ENCODE measurements at places on chromosomes 13 and 19.

GRCh38 chr13:19151581-19152263 is 29.9 kb downstream of the TUBA3C start:
- no peak for DNase-seq

DNA sequence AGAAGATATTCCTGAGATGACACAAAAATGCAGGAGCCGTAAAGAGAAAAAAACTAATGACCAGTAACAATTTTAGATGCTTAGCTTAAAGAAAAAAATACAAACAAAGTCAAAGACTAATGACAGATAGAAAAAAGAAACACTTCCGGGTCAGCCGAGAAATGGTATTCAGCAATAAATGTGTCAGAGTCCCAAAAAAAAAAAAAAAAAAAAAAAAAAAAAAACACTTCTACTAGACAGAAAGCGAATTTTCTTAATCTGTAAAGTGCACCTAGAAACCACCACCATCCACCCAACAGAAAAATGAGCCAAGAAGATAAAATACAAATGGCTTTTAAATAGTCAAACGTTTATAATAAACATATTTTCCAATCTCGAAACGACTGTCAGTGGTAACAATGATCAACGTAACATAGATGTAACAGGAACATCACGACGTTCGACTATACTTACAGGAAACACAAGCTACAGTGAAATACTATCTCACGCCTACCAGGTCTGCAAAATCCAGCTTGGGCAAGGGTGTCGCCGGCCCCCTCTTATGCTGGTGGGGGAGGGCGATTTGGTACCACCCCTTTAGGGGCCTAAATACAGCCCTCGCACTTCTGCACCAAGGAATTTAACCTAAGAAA is 10.6 kb downstream of the ABHD17A start:
- no peak for DNase-seq

DNA sequence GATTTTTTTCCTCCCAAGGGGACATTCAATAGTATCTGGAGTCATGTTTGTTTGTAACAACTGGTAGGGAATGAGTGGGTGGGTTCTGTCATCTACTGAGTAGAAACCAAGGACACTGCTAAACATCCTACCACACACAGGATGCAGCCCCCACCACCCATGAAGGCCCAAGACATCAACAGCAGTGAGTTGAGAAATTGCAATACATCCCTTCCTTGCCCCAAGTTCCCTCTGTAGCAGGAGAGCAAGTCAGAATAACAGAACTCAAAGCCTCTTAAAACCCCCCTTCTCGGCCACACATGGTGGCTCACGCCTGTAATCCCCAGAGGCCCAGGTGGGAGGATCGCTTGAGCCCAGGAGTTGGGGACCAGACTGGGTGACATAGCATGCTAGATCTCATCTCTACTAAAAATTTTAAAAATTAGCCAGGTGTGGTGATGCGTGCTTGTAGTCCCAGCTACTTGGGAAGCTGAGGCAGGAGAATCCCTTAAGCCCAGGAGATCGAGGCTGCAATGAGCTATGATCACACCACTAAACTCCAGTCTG is 2.4 kb upstream of the CYP2F1 start:
- no peak for DNase-seq

DNA sequence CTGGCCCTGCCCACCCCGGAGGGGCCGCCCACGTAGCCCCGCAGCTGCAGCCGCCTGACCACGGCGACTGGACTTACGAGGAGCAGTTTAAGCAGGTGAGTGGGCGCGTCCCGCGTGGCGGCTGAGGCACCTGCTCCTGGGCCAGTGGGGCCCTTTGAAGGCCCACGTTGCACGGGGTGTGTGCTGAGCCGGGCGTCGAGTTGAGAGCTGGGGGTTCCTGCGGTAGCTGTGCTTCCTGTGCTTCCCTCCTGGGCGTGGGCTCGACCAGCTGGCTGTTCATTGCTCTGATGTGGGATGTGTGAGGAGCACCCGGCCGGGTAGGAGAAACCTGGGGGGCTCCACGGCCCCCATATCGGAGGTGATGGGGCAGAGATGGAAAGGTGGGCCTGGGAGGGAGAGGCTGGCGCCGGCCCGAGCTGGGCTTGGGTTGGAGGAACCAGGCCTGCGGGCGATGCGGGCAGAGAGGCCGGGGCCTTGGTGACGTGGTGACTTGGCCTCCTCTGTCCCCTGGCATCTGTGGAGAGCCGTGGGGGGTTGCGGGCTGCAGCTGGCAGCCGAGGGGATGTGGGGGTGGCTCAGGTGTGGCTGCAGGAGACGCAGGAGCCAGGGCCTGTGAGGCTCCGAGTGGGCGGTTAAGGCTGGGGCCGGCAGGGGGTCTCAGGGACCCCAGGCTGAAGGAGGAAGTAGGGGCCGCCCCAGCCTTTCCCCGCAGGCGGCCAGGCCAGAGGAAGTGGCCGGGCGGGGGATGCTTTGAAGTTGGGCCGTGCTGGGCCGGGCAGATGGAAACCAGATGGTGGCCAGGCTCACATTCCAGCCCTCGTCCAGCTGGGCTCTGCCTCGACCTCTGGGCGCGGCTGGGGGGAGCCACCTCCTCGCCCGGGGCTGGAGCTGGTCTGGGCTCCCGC is 7.1 kb downstream of the ARID3A start:
- DNase-seq, result peak; percentile 47

- peak; percentile 83 for DNase-seq
These were observed 10.7 kb downstream of the MARCHF2 start for GRCh38 chr19:8423817-8424223.

DNA sequence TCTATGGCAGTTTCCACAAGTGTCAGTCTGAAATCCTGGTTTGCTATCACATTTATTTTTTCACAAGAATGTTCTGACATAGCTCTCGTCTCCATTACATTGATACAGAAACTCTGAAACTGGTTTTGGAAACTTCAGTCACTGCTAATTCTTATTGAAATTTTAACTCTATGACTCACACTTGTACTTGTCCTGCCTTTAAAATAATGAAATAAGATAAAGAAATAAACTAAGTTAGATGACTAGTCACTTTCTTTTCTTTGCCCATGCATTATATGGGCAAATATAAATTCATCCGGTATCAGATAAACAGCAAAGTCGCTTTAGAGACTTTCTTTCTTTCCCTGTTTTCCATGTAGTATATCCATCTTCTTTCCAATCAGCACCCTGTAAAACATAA is 257.5 kb downstream of the PCDH9 start:
- no peak for DNase-seq

- no peak for DNase-seq
These were observed 1198.5 kb downstream of the EFNB2 start for GRCh38 chr13:105336706-105337576.

DNA sequence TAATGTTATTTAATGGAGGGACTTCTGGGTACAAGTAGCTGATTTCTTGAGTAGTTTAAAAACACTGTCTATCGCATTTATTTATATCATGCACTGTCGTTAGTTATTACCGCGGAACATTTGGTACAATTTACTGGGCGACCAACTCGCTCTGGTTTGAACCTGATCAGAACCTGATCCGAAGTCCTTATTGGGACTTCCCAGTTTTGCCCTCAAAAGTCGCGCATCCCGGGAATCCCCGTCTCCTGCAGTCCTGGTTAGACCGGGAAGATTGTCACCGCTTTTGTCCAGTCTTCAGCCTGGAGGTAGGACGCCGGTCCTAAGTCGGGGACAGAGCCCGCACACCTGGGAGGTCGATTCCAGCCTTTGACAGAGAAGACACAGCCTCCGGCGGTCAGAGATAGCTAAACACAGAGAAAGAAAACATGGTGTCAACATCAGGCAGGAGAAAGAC is 694 bp downstream of the CLN5 start:
- peak; percentile 1 for DNase-seq

GRCh38 chr19:30539981-30540380 is 167.8 kb downstream of the ZNF536 start:
- DNase-seq, result no peak

DNA sequence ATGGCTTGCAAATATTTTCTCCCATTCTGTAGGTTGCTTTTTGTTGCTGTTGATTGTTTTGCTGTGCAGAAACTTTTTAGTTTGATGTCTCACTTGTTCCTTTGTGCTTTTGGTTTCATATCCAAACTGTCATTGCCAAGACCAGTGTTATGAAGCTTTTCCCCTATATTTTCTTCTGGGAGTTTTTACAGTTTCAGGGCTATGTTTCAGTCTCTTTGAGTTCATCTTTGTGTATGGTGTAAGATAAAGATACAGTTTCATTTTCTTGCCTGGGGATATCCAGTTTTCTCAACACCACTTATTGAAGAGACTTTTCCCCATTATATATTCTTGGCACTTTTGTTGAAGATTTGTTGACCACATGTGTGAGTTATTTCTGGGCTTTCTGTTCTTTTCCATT is 139.9 kb downstream of the MRPL57 start:
- no peak for DNase-seq

GRCh38 chr13:110628477-110628793 is 13.1 kb downstream of the NAXD start:
- no peak for DNase-seq

- DNase-seq, result no peak
These were observed 5.0 kb downstream of the BICRA start for GRCh38 chr19:47614021-47614295.

GRCh38 chr19:37987356-37988332 is 80.6 kb downstream of the SIPA1L3 start:
- no peak for DNase-seq

DNA sequence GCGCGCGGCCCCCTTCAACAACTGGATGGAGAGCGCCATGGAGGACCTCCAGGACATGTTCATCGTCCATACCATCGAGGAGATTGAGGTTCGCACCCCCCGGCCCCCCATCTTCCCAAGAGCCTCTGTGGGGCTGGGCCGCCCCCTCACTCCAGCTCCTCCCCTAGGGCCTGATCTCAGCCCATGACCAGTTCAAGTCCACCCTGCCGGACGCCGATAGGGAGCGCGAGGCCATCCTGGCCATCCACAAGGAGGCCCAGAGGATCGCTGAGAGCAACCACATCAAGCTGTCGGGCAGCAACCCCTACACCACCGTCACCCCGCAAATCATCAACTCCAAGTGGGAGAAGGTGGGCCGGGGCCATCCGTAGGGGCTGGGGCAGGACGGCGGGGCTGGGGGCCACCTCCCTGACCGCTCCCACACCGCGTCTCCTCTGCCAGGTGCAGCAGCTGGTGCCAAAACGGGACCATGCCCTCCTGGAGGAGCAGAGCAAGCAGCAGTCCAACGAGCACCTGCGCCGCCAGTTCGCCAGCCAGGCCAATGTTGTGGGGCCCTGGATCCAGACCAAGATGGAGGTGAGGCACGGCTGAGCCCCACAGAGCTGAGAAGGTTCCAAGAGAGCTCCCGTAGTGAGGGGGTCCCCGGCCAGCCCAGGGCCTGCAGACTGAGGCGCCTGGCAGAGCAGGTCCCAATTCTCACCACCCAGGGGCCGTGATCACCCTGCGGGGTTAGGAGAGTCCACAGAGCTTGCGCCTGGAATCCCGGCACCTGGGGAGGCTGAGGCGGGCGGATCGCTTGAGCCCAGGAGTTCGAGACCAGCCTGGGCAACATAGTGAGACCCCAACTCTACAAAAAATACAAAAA is 20.1 kb downstream of the CAPN12 start:
- no peak for DNase-seq

DNA sequence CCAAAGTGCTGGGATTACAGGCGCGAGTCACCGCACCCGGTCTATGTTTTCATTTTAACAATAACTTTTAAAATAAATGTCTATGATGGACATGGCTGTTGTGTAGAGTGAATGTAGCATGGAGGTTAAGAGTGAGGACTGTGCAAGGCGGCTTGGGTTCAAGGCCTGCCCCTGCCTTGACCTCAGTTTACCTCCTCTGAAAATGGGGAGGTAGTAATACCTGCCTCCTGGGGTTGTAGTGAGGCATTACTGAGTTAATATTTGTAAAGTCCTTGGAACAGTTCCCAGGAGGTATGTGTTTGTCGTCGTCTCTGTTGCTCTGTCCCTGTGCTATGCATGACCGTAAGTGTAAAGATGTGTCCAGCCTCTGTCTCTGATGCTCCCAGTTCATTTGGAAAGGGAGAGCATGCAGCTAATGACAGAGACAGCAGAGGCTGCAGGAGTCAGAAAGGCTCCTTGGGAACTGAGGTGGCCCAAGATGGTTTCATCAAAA is 9.4 kb downstream of the GARRE1 start:
- DNase-seq, result no peak

- no peak for DNase-seq
These were observed 194.1 kb downstream of the KLF12 start for GRCh38 chr13:73940098-73940497.

DNA sequence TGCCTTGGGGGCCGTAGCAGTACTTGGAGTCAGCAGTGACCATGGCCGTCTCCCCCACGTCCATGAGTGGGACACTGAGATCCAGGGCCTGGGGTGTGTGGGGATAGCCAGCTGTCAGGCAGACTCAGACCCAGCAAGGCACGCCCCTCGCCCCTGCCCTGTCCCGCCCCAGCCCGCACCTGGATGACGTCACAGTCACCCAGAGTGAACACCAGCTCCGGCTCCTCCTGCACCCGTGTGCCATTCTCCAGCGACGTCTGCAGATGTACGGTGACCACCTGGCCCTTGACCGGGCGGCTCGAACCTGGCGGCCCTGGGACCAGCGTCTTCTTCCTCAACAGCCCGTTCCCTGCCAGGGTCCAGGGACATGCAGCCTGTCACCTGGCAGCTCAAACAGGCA is 4.0 kb downstream of the FKBP8 start:
- no peak for DNase-seq

DNA sequence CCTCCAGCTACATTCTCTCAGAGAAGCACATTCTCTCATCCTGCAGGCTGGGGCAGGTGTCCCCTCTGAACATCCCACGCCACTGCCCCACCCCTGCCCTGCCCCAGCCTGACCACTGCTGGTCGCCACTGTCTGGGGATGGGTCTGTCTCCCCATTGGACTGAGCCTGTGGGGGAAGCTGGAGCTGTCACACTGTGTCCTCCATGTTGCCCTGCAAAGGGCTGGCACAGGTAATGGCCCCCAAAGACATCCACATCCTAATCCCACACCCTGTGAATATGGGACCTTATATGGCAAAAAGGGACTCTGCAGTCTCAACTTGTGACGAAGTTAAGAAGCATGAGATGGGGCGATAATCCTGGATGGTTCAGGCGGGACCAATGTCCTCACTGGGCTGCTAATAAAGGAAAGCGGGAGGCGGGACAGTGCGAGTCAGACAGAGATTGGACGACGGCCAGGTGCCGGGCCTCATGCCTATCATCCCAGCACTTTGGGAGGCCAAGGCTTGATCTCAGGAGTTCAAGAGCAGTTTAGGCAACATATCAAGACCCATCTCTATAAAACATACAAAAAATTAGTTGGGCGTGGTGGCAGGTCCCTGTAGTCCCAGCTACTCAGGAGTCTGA is 9.1 kb downstream of the AP2S1 start:
- DNase-seq, result peak; percentile 68

DNA sequence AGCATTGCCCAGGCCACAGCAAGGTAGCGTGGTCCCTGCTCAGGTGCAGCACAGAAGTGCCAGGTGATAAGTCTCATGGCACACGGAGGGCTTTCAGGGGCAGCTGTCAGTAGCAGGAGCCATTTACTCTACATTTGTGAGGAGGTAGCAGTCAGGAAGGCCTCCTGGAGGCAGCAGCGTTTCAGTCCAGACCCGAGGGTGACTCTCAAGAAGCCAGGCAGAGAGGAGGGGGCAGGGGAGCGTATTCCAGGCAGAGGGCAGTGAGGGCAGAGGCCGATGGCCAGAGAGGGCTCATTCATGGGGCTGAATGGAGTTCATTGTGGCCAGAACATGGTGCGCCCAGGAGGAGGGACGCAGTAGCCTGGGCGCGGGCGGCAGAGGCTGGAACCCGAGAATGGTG is 8.9 kb downstream of the PIAS4 start:
- no peak for DNase-seq

Data from HS-27A (cell line).